ENCODE measurements at places on chromosomes 1 and 21.
A peak's percentile ranks its signal among the peaks of the same experiment; 100 is the strongest.

DNA sequence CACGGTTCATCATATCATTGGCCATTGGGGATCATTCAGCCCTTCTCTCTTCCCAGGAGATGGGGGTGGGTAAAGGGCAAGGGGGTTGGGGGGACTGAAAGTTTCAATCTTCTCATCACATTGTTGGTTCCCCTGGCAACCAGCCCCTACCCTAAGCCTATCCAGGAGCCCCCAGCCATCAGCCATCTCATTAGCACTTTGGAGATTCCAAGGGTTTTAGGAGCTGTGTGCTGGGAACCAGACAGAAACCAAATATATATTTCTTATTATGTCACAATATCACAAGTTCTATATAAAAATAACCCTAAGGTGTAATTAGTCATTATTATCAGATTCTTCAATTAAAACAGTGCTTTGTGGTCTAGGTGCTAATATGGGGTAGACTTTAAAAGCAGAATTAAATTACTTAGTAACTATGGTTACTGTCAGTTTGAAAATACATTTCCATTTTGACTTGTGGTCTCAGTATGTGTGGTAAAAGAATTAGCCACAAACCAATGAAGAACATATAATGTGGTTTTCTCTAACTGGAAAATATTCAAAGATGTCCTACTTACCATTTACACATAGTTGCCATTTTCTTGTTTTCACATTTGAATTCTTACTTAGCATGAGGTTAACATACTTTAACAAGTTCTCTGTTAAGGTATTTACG, 28.1 kb downstream of the IL23R start:
- DNase-seq: no peak

GRCh38 chr1:24993871-24994580, 64.0 kb upstream of the RUNX3 start:
- DNase-seq: no peak

GRCh38 chr1:156912861-156913808, 7.3 kb upstream of the LRRC71 start:
- no peak for DNase-seq

DNA sequence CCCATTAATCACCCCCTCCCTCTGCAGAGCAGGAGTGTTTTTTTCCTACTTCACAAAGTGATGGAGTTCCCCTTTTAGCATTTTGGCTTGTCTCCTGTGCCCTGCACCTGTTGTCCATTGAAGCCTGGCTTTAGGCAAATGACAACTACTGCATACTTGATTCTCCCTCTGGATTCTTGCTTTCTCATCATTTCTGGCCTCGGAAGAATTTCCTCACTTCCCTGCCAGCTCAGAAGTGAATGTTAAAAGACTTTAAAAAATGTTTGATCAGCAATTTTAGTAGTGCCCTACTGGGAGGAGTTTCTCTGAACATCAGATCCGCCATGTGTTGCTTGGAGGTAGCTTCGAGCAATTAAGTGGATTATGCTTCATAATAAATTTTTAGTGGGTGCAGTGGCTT, 28.1 kb downstream of the RCOR3 start:
- DNase-seq: no peak

DNA sequence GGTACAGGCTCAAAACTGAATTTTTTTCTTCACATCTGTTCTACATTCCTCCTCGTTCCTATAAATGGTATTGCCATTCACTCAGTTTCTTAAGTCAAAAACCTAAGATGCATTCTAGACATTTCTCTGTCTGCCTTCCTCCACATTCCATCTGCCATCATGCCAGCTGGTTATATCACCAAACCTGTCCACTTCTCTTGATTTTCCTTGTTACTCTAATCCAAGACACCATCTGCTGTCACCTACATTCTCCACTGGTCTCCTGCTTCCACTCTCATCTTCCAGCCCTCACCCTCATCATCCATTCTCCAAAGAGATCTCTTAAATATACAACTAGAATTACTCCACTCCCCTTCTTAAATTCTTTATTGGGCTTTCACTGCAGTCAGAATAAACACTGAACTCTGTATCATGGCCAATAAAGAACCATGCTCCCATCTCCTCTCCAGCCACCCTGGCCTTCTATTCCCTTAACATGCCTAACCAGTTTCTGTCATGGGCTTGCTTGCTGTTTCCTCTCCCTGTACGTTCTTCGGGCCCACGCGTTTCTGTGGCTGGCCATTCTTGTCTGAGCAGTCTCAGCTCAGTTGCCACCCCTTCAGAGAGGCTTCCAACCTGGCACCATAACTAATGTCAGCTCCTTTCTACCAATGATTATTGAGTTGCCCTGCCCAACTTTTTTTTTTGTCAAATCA, 278.3 kb downstream of the ST6GALNAC3 start:
- DNase-seq: no peak

- DNase-seq: no peak
These were observed 147.2 kb upstream of the SGIP1 start for GRCh38 chr1:66386712-66387111.

DNA sequence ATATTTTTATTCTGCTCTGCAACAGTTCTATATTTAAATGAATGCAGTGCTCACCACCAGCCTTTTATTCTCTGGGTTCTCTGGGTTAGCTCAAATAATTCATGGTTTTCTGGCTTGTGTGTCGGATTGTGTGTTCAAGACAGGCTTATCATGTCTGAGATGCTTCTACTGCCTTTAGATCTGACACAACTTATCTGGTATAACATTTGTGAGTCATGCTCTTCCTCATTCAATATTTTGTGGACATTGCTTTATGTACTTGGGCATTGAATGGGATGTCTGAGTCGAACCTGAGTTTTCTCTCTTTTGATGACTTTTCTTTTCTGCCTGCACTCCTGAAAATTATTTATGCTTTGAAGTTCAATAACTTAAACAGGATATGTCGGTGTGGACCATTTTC, 17.6 kb upstream of the PKP1 start:
- no peak for DNase-seq

DNA sequence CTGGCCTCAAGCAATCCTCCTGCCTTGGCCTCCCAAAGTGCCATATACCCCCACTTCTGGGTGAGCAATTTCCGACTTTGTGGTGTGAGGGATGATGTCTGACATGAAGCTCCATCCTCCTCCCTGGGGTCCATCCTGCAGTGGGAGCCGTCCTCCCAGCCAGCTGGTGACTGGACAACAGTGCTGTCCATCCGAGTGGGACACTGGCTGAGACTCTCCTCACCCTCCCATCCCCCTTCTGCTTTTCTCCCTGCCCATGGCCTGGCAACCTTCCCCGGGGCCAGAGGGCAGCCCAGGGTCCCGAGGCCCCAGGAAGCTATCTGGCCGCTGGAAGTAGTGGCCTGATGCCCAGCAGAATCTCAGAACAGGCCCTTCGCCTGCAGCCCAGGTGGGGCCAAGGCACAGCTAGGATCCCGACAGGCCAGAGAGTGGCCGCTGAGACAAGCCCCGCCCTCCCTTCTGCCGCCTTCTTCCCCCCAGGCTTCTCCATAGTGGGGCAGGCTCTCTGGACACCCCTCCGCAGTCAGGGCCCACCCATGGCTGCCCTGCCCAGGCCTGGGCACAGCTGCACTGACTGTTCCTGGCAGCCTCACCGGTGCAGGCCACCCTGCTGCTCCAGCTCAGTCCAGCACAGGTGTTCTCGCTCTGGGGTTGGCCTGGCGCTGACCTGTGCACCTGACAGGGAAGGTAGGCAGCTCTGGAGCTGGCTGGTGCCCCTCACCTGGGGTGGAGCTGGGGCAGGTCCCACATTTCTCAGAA, 8.4 kb upstream of the FAAP20 start:
- DNase-seq: no peak

DNA sequence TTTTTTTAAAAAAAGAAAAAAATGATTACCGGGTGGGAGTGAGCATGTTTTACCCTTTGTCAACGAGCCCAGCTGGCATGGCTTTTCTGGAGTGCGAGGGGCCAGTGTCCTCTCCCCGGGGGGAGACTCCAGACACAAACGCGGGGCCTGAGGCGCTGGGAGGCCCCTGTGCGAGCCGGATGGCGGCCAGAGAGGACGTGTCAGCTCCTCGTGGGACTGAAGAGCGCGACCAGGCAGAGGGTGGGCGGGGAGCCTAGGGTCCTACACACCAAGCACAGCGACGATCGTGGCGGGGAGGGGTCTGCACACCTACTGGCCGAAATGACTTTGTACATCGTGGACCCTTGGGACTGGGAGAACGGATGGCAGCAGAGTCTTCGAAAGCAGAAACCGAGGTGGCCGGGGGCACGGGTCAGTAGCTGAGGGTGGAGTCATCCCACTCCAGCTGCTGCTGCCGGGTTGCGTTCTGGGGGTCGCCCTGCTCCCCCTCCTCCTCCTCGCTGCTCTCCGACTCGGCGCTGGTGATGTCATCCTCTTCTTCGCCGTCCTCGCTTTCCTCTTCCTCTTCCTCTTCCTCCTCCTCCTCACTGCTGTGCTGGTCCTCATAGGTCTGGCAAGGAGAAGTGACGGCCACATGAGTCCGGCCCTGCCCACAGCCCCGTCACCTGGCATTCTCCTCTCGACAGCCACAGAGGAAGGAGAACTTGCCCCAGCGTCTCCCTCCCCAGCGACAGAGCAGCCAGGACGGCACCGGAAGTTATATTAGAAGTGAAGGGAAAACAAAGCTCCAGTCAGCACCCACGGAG, 78.8 kb downstream of the PIK3CD start:
- DNase-seq: no peak

- no peak for DNase-seq
These were observed 90.8 kb downstream of the LHX9 start for GRCh38 chr1:198007687-198008607.

GRCh38 chr1:57633881-57634280, 210.0 kb upstream of the DAB1 start:
- DNase-seq: no peak

DNA sequence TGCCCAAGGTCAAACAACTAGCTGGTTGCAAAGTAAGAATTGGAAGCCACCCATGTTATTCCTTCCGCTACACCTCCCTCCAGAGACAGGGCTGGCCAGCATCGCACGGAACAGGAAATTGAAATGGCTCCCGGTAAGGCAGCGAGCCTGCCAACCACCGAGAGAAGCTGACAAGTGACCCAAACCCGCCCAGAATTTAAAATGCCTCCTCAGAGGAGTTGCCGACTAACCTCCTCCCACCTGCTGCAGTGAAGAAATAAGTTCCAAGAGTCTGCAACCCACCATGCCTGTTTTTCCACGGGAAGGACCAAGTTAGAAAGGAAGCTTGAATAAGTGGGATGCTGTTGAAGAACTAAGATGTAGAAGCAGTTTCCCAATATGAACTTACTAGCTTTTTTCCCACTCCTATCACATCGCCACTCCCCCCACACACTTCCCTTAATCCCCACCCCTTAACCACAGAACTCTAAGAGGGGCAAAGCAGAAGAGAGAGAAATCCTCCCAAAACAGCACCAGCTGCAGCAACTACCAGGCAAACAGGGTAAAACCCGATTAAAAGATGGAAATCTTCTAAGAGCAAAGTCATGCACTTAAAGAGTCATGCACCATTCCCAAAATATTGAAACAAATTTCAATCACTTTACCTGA, 78.6 kb downstream of the TIAM1 start:
- DNase-seq: peak; percentile 89

DNA sequence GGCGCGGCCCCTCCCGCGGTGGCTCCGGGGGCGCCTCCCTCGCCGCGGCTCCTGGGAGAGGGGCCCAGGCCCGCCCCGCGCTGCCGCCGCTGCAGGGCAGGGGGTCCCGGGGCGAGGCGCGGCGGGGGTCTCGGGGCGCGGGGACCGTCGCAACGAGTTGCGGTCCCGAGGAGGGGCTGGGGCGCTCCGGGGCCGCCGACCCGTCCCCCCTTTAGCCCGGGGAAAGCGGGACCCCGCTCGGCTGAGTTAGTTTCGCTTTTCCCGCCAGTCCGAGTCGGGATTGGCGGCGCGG, 493 bp downstream of the SPSB1 start:
- DNase-seq: no peak

- no peak for DNase-seq
These were observed 103.3 kb downstream of the RAVER2 start for GRCh38 chr1:64848136-64848535.

DNA sequence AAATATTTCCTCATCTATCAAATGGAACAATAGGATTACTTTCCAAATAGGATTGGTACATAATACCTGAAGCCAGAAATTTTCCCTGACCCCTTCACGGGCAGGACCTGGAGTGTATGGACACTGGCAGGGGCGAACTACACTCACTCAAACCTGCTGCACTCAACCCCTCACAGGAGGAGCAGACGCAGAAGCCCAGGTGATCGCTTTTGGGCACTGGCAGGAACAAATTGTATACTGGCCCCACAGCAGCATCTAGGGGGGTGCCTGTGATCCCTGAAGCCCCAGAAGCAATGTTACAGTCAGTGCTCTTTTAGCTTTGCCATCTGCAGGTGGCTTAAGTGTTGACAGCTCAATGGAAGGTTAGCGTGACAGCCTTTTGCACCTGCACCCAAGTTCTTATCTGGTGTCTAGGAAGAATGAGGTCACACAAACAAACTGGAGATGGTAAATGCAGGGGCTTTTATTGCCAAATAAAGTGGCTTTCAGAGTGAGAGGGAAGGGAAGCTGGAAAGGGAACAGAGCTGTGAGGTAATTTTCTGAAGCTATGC, 199.2 kb upstream of the NEGR1 start:
- no peak for DNase-seq

DNA sequence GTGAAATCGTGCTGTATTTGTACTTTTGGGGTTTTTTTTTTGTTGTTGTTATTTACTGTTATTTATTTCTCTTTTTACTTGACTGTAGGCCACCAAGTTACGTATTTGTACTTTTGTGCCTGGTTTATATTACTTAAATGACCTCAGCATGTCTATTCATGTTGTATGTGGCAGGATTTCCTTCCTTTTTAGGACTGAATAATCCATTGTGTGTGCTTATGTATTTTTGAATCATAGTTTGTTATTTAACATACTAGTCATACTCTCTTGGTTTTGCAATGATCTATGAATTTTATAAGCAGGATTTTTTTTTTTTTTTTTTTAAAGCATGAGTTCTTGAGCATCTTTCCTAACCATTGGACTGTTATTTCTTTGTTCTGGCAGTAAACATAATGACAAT, 51.2 kb downstream of the RNF2 start:
- no peak for DNase-seq

GRCh38 chr1:203278885-203279406, 26.4 kb upstream of the BTG2 start:
- no peak for DNase-seq

GRCh38 chr1:61436491-61437120, 288.3 kb downstream of the TM2D1 start:
- no peak for DNase-seq

DNA sequence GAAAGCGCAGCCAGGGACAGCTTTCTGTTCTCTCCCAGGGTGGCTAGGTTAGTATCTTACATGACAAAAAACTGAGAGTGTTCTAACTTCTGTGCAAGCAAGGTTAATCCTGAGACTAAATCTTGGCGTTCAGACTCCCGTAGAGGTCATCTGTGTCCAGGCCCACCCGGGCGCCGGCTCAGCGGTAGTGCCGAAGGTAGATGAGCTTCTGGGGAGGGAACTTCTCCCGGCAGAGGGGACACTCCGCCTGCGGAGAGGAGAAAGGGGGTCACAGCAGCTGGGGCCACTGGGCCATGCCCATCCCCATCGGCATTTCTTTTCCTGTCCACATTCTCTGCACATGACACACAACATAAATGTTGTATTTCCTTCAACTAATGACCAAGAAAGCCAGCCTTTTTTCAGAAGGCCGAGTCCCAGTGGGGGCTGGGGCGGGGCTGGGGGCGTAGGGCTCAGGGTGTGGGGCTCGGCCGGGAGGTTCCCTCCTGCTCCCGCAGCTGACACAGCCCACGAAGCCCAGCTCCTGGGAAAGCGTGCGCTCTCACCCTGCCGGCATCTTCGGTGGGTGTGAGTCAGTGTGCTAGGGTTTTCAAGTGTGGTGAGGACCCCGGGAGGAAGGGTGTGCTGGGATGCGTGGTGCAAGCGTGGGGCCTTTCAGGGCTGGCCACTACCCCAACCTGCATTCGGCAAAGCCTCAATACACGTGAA, 6.6 kb downstream of the PEX10 start:
- no peak for DNase-seq

Data from cerebellar nuclear complex (tissue), 1 donor.